ENCODE measurements at places on chromosomes 12 and 14. TPM values are rescaled to one million over a fixed set of nuclear protein-coding genes. Genes with fewer than 3 reads are reported as not detected.

The SLC7A7 gene
- total RNA-seq = 10.6 TPM

The STON2 gene
- total RNA-seq = 61.4 TPM

The SLCO1A2 gene
- total RNA-seq = not detected

The RNASE1 gene
- total RNA-seq = 67.3 TPM

The ERBB3 gene
- total RNA-seq = 129 TPM

DNA sequence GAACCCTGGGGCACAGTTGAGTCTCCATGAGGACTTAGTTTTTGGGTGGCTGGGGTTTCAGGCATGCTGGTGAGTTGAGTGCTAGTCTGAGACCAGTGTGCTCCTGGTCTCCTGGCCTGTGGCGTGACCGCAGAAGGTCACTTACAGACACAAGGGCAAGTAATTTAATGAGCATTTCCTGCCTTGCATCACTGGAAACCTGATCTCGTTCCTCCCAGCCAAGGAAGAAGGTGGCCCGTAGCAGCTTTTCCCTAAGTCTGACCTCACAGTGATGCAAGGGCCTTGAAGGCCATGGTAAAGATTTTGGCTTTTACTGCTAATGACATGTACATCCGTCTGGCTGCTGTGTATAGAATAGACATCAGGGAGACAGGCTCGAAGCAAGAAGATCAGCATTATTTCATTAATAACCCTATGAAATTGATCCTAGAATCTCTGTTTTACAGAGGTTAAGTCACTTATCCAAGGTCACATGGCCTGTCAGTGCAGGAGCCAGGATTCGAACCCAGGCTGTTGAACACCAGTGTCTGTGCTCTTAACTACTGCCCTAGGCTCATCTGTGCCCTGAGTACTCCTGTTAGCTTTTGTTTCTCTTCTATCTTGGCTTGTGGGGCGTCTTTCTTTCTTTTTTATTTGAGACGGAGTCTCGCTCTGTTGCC lies 4.6 kb downstream of the TMEM120B start:
- no peak for DNase-seq

DNA sequence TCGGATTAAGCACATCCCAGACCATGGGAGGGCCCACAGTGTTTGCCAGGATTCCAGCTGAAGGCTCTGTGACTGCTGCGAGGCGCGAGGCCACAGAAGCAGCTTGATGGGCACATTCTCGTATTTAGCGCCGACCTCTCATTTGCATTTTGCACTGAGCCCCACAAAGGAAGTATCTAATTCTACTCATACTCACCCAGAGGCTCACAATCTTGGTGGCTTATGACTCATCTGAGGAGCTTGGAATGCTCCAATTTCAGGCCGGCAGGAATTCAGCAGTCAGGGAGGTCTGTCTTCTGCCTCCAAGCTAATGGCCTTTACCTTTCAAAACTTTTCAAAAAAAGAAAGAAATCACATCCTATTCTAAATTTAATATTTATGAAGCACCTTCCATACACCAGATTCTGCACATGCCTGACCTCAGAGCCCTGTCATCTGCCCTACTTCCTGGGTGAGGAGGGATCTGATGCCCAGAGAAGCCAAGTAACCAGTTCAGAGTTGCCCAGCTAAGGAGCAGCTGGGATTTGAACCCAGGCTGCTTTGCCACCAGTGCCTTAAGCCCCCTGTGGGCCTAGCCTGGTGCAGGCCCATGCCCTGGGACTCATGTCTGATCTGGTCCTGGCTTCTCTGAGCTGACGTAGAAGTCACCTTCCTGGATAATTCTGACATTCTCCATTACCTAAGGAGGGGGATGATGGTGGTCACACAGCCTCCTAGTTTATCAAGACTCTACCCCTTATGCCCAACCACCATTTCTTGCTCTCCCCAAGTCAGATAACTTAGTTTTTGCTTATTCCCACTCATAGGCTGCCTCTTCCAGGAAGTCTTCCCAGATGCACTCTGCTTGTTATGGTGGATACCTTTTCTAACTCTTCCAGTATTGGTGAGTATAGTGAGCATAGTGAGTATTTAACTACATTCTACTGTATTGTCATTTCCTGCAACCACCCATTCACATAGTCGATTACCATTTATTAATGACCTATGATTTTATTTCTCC lies 198.9 kb downstream of the RBM19 start:
- no peak for DNase-seq

- DNase-seq = no peak
Measured at GRCh38 chr14:92652413-92653151, 95.8 kb downstream of the LGMN start.

DNA sequence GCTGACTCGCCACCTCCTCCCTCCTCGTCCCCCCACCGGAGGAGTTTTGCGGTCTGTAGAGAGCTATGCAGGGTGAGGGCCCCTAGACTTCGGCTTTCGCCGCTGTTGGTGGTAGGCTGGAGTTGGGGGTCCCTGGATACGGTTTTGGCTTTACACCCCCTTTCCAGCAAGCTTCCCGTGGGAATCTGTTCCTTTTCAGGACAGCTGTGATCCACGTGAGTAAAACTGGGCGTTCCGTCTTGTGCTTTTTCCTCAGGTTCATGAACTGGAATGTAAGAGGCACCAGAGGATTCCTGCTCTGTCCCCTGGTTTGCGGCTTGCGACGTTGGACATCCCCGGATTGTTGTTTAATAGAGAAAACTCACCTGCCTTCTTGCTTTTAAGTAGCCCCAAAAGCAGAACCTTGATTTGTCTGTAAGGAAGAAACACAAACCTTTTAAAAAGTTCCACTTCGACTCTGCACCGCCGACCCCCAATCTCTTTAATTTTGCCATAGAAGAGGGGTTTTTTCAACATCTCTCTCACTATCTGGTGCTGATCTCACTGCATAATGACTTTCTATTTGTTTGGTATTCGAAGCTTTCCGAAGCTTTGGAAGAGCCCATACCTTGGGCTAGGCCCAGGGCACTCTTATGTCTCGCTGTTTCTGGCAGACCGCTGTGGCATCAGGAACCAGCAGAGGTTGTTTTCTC lies 490 bp downstream of the PRORP start:
- DNase-seq = no peak

Measured in ureter (tissue), 1 donor.